ENCODE measurements at places on chromosomes 11 and 22. TPM values are rescaled to one million over a fixed set of nuclear protein-coding genes. Genes with fewer than 3 reads are reported as not detected.

Gene PNPLA3
- total RNA-seq: 7.5 TPM

Gene RGL4
- total RNA-seq: 2.7 TPM

Gene STIM1
- total RNA-seq: 30.8 TPM

Gene P2RX6
- 0.59 TPM for total RNA-seq

- no peak for DNase-seq
These were observed 9.2 kb downstream of the FXYD2 start for GRCh38 chr11:117815262-117815803.

GRCh38 chr11:84581083-84581482, 1046.1 kb downstream of the DLG2 start:
- no peak for DNase-seq

DNA sequence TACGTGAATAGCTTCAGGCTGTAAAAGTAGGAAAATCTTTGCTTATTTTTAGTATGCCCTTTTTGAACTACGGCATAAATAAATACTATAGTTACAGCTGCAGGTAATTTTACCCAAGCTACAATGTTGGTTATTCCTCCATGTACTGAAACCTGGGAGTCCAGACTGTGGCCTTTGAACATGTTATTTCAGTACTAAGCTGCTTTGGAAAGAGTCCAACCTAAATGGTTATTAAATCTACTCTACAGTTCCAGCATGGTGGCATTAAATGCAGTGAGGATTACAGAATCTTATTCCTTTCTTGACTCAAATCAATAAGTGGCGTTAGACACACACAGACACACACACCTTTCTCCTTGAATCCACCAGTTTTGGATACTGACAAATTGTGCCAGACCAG, 165.1 kb downstream of the MSANTD4 start:
- DNase-seq: no peak

DNA sequence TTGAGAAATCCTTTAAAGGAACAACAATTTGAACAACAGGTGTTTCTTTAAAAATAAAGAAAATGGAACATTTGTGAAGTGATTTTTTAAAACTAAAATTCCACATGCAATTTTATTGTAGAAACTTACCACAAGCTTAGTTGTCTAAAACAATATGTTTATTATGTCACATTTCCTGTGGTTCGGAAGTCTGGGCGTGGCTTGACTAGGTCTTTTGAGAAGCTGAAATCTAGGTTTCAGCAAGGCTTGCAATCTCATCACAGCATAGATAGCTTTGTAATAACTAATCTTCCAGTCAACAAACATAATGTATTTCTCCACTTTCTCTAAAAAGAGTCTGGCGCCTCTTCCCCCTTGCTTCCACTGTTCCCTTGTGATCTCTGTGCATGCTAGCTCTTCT, 27.0 kb downstream of the MS4A6A start:
- DNase-seq: no peak

DNA sequence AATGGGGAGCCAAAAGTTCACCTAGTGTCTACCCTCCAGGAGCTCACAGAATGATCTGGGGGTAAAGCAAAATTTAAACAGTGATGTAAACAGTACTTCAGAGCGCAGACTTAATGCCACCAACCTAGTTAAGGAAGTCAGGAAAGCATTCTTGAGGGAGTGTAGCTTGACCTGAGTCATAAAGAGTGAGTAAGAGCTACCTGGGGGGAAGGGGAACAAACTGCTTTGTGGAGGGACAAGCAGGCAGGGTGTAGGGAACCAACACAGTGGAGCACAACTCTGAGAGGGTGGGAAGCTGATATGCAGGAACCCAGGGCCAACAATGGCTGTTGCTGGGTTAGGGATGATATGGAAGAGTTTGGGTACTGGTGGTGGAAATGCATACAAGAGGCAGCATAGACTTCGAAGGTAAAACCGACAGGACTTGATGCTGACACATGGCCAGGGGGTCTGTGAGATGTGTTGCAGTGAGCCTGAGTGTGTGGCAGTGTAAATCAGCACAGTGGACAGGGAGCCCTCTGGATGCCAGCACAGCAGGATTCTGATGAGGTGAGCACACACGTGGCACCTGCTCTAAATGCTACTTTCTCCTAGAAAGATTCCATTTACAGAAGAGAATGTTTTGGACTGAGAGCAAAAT, 58.3 kb upstream of the CYP2D6 start:
- no peak for DNase-seq

DNA sequence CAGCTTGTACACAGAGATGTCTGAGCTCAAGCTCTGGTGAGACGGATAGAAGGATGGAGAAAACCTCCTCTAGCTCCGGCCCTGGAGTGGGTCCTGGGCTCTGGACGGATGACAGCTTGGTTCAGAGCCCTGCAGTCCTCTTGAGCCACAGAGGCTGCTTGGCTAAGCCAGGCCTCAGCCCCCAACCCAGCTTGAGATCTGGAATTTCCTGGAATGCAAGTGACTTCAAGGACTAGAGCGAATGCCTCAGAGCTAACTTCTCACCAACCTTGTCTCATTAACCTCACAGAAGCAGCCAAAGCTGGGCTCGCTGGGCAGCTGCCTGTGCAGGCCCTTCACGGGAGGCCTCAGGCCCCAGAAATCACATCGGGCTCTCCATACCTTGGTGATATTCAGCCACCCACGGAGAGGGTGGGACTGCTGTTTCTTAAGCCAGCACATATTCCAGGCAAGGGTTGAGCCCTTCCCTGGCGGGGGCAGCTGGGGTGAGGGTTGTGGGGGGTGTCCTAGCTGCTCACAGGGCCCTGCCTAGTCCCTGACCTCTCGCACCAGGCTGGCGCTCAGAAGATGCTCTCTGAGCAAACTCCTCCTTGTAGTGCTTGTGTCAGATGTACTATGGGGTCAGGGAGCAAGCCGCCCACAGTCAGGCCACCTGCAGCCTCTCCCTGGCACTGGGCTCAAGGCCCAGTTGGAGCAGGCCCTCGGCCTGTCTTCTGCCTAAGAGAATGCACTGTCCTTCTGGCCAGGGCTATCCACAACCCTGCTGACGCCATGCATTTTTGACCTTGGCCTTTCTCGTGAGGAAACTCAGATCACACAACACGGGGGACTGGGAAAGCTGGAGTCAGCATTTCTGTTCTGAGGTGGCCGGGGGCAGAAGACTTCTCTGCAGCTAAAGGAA, 73.6 kb upstream of the TTLL12 start:
- no peak for DNase-seq

Gene CASP1
- 57.9 TPM for total RNA-seq

DNA sequence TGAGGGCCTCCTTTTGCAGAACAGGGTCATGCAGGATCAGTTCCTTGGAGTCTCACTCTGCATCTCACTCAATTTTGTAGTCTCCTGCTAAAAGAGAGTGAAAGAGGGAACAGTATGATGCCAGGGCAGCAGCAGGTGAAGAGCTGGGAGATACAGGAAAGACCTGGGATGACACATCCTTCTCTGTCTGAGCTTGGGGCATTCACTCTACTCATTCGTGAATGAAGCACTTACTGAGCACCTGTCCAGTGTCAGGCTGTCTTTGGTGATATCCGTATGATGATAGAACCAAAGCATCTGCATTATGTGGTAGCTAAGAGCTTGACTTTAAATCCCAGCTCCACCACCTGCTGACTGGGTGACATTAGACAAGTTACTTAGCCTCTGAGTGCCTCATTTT, 14.4 kb downstream of the SREBF2 start:
- no peak for DNase-seq

Gene SLC22A9
- not detected for total RNA-seq

- no peak for DNase-seq
These were observed 469 bp upstream of the OSBP2 start for GRCh38 chr22:30694171-30694639.

Gene MS4A4A
- total RNA-seq: 13.8 TPM

Gene NXPE2
- total RNA-seq: 0.20 TPM

GRCh38 chr11:76147106-76147740, 59.1 kb downstream of the WNT11 start:
- DNase-seq: no peak

Gene INPPL1
- total RNA-seq: 37.7 TPM

GRCh38 chr22:38262051-38262795, 10.6 kb downstream of the TMEM184B start:
- DNase-seq: no peak

- DNase-seq: peak; percentile 52
These were observed 203.7 kb upstream of the SORL1-AS1 start for GRCh38 chr11:121656328-121657090.

DNA sequence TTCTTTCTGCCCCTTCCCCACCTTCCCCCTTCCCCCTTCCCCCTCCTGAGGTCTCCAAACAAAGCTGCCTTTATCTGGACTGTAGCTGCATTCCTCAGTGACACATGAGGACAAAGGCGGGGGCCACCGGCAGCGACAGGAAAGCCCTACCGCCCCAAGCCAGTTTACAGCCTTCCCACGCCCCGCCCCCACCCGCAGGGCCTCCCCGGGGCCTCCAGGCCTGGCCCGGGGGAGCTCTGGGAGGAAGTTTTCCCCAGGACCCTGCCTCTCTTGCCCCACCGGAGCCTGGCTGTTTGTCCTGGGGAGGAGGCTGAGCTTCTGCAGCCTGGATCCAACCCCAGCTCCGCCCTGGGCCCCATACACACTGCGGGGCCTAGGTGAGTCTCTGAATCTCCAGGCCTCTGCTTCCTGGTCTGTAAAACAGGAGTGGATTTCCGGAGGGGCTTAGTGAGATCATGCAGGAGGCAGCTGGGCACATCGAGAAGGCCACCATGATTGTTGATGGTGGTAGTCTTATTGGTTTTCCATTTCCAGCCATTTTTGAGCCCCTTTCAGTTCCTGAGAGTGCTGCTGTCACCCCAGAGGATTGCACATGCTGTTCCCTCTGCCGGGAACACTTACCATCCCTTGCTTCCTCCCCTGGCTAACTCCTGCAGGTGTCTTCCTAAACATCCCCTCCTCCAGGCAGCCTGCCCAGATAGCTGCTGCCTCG, 130.7 kb downstream of the MN1 start:
- no peak for DNase-seq

- peak; percentile 56 for DNase-seq
These were observed 10.2 kb upstream of the LRRC32 start for GRCh38 chr11:76680518-76681425.

DNA sequence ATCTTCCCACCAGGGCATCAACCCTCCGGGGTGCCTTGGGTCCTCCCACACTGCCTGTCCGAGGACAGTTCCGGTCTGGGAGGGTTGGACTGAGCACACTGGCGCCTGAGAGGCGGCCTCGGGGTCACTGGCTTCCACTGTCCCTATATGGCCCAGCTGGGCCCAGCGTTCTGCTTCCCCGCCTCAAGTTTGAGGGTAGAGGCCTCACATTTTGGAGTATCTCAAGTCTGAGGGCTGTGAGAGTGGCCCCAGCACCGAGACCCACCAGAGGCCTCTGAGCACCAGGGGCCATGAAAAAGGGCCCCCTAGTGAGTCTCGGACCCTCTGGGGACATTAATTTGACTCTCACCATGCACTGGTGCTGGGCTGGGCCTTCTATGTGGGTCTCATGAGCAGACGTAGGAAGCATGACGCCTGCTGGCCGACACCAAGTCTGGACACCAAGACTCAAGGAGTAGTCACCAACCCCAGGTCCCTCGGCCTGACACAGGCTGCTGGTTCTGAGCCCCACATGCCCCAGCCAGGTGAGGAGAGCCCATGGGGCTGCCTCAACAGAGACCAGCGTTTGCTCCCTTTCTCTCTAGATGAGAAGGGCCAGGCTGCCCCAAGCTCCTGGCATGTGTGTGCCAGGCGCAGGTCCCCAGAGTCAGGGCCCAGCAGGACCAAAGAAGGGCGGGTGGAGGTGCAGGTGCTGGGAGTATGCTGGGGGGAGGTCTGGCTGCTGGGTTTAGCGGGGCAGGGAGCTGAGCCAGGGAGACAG, 27.5 kb downstream of the ARVCF start:
- DNase-seq: no peak

GRCh38 chr11:33944693-33945424, 53.0 kb upstream of the LMO2 start:
- no peak for DNase-seq

GRCh38 chr11:110977661-110978060, 265.4 kb upstream of the ARHGAP20 start:
- no peak for DNase-seq

- DNase-seq: no peak
These were observed 28.1 kb downstream of the ARAP1 start for GRCh38 chr11:72724021-72724551.

- no peak for DNase-seq
These were observed 26.7 kb downstream of the FLI1 start for GRCh38 chr11:128720522-128720985.

Gene FAM83F
- total RNA-seq: 4.3 TPM

GRCh38 chr22:44572414-44573207, 74.6 kb upstream of the RTL6 start:
- DNase-seq: no peak

Gene RIC3
- total RNA-seq: 9.5 TPM

DNA sequence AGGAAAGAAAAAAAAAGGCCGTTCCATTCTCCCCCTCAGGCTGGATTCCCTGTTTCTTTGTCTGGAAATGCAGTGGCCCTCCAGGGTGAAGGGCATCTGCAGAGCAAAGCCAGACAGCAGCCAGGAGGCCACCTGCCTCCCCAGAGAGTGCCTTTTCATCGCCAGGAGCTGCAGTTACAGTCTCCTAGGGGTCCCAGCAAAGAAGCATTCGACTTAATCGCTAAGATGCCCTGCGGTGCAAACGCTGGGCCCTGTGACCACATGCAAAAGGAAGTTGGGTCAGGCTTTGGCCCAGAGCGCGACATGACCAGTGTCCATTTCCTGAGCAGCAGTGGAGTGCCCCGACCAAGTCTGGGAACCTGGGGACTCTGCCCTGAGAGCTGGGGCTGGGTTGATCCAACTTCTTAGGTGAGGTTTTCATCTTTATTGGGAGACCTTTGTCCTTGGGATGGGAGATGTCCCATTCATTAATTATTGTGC, 304.6 kb downstream of the OPCML start:
- no peak for DNase-seq

Gene GAL3ST1
- 0.39 TPM for total RNA-seq
